GM18507 (cell line): ENCODE measurements at places on chromosomes 1 and 21.

GRCh38 chr1:119007670-119008482, 19.7 kb upstream of the TBX15 start:
- DNase-seq, result no peak

- no peak for DNase-seq
These were observed 221.2 kb downstream of the PRDM2 start for GRCh38 chr1:13921190-13921589.

GRCh38 chr1:59985911-59986515, 59.4 kb upstream of the CYP2J2 start:
- no peak for DNase-seq

- DNase-seq, result no peak
These were observed 101.4 kb upstream of the KIAA1614 start for GRCh38 chr1:180811298-180811697.

- DNase-seq, result no peak
These were observed 2.2 kb upstream of the SEMA4A start for GRCh38 chr1:156151093-156151688.

DNA sequence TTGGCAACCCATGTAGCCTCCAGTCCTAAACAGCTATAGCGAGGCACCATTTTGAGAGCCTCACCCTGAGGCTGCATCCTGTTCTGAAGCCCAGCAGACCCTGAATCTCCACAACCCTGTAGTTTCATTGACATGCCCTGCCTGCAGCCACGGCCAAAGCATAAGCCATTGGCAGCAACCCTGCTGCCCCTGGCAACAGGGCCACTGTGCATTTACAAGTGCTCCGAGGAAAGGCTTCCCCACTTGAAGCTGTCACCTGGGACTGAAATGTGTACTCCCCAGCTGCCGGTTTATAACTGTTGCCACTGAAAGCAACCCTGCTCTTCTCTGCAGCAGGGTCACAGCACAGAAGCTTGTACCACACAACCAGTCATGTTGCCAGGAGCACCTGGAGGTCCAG, 124.2 kb upstream of the OLFM3 start:
- no peak for DNase-seq

DNA sequence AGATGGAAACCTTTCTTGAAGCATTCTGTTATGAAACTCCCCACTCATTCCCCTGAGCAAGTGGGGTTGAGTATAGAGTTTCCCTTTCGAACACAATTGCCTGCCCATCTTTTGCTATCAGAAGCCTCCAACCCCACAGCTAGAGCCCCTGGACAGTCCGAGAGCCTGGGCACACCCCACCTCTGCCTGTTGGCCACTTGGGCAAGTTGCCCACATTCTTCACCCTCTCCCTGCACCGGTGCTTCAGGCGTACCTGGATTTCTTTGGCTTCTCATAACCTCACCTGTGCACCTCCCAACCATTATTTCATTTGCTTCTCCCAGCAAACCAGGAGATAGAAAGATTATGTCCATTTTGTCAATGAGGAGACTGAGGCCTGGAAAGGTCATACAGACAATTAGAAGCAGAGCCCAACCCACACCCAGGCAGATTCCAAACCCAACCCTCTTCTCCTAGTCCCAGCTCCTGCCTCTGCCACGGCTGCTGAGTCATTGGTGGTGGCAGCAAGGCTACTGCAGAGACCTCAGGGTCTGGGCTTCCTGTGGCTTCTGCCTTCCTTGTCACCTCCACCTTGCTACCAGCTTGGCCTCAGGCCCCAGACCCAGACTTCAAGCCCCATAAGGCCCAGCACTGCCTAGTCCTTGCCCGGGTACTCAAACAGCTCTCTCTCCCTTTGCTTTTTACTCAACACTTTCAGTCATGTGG, 118.7 kb upstream of the ZBTB40 start:
- DNase-seq, result no peak

GRCh38 chr1:160437432-160438316, 37.3 kb downstream of the VANGL2 start:
- no peak for DNase-seq

- DNase-seq, result no peak
These were observed 1080.6 kb downstream of the PLA2G4A start for GRCh38 chr1:187909382-187909781.

- no peak for DNase-seq
These were observed 26.2 kb downstream of the KIF1B start for GRCh38 chr1:10236405-10237156.

- DNase-seq, result no peak
These were observed 79.6 kb upstream of the ZC3H12A start for GRCh38 chr1:37394574-37395464.

DNA sequence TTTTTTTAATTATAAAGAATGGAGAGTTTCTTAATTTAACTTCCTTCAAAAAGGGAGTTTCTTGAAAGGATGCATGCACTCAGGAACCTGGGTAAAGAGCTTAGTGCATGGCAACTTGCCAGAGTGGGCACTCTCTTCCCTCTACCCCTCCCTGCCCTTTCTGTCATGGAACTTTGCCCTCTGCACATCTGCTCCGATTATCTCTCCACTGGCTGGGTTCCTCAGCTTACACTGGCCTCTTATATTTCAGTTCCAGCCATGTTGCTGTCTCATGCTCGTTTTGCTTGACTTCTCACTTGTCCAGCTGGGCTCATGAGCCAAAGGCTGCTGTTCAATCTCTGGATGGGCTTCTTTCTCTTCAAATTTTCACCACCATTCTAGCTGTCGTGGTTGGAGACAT, 87.0 kb downstream of the NCAM2 start:
- DNase-seq, result no peak

DNA sequence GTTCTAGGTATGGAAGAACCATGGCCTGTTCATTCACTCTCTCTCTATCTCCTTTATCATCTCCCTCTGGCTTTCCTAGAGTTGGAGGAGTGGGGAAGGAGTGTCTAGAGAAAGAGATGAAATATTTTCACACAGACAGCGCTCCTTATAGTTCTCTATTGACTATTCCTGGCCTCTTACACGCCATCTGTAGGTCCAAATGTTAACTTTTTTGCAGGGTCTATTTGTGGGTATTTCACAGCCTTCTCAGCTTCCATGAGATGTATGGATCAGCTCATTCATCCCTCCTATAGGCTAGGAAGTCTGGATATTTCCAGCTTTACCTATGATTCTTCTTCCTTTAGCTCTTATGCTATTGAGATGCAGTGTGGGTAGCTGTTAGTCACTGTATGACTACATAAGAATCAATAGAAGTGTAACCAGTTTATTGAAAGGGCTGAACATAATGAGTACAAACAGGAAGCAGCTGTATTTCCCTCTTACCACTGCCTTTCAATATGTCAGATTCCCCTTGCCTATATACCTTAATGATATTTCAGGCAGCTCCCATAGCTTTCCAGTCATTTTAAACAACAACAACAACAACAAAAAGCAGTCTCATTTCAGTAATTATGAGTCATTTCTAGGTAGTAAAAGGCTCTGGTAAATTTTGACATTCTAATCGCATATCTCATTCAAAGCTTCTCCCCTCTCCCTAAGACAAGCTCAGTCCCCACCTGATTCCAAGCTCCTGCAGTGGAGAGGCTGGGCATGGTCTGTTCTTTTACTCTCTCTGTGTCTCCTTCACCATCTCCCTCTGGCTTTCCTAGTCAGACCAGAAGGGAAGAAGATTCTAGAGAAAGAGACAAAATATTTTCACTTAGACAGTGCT, 149.5 kb downstream of the TTLL7 start:
- DNase-seq, result no peak

- DNase-seq, result no peak
These were observed 163.4 kb downstream of the RUNX1 start for GRCh38 chr21:34885626-34886239.

DNA sequence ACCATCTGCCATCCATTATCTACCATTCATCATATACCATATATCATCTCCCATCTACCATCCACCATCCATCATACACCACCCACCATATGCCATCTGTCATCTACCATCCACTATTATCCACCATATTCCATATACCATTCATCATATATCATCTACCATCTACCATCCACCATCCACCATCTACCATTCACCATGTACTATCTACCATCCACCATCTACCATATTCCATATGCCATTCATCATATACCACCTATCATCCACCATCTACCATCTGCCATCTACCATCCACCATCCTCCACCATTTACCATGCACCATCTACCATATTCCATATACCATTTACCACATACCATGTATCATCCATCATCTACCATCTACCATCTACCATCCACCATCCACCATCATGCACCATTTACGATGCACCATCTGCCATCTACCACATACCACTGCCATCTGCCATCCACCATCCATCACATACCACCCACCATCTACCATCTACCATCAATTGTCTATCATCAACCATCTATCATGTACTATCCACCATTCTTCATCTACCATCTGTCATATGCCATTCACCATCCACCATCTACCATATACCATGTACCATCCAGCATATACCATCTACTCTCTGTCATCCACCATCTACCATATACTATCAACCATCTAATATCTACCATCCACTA, 50.6 kb upstream of the RAB4A start:
- DNase-seq, result no peak

- peak; percentile 20 for DNase-seq
These were observed 2.7 kb downstream of the SERPINC1 start for GRCh38 chr1:173914366-173914871.

DNA sequence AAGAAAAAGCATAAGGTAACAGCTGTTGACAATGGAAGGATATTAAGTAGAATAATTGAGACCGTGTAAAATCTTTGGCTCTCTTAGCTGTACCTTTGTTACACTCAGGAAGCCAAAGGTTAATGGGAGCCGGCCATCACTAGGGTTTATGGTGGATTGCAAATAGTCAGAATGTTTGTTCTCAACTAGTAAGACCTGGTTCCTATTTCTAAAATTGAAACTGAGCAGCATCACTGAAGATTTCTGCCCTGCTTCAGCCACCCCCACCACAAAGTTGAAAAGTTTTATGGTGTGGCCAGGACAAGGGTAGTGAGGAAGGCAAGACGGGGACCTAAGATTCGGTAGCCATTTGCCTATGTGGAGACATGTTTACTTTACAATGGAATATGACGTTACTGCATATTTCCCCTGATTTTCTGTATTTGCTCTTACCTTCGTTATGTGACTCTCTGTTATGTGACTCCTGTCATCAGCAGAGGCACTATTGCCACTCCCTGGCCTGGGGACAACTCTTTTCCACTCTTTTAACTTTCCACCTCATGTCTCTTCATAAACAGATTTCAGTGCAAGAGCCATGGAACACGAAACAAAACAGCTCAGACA, 41.4 kb upstream of the KIF1B start:
- DNase-seq, result no peak

DNA sequence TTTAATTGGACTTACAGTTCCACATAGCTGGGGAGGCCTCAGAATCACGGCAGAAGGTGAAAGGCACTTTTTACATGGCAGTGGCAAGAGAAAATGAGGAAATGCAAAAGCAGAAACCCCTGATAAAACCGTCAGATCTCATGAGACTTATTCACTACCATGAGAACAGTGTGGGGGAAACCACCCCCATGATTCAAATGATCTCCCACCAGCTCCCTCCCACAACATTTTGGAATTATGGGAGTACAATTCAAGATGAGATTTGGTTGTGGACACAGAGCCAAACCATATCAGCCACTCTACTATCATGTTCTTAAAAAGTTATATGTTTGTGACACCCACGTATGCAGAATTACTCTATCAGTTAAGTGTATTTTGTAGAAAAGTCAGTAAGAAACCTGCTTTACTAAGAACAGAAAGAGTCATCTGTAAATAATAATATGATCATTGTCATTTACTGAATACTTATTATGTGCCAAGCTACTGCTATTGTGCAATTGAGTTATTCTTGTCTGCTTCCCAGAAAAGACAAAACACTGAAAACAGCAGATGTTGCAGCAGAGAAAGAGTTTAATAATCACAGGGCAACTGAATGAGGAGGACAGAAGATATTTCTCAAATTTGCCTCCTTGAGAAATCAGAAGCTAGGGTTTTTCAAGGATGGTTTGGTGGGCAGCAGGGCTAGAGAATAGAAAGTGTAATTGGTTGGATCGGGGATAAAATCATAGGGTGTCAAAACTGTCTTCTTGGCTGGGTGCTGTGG, 207.7 kb upstream of the FGGY start:
- DNase-seq, result no peak

GRCh38 chr1:2908561-2908960, 107.1 kb upstream of the TTC34 start:
- DNase-seq, result no peak

DNA sequence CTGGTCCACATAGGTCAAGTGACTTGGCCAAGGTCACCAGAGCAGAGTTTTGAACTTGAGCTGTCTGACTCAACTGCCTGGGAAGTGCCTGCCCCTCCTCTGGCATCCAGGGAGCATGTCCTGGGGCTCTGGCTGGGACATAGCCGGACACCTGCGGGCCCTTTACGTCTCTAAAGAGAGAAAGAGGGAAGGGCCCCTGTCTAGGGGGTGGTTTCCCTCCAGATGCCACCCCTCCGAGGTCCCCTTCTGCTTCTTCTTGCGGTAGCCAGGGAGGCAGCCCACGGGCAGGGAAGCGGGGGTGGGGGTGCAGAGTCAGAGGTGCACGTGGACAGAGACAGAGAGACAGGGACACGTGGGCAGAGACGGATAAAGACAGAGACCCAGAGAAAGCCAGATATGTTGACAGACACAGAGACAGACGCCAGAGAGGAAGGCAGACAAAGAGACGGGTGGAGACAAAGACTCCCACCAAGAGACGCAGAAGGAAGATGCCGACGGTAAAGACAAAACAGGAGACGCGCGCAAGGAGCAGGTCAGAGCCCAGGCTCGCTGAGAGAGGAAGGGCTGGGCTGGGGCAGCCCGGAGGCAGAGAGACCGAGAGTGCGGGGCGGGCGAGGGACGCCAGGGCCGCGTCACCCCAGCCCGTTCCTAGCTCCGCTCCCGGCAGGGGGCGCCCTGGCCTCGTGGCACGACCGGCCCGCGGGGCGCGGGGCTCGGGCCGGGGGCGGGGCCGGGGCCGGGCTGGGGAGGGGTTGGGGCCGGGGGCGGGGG, 458 bp upstream of the ALPL start:
- peak; percentile 56 for DNase-seq

DNA sequence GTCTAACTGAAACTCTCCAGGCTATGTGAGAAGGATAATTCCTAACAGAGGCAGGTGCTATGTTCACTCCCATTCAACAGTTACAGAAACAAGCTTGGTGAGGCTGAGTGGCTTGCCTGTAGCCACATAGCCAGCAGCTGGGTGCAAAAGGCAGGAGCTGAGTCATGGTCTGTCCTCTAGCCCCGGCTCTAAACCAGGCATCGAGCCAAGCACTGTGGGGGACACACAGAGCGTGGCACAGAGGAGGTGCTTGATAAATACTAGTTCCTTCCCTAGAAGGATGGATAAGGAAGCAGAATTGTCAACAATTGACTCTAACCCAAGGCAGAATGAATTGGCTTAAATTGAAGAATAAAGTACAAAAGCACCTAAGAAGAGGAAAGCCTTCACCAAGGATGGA, 10.4 kb upstream of the KCNA2 start:
- DNase-seq, result no peak

DNA sequence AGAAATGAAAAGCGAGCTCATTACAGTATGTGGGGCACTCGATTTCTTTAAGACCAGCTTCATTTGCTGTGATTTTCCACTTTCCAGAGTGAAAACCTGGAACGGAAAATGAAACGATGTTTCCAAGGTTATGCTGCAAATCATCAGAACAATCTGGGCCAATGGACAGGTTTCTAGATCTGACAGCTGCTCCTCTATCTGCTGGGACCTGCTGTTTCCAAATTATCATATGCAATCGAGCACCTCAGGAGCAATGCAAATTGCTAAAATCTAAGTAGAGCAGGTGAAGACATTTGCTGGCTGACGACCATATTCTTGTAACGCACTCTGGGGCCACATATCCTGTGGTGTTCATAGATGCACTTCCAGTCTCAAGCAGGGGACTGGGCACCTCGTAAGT, 39.7 kb upstream of the TIAM1 start:
- DNase-seq, result no peak
